ENCODE measurements at places on chromosomes 13 and 19.
A peak's percentile ranks its signal among the peaks of the same experiment; 100 is the strongest.

- DNase-seq, result peak; percentile 43
Observed at GRCh38 chr13:36072152-36072935, 58.8 kb downstream of the DCLK1 start.

GRCh38 chr13:100131863-100132574 is 43.1 kb downstream of the PCCA start:
- DNase-seq, result no peak

DNA sequence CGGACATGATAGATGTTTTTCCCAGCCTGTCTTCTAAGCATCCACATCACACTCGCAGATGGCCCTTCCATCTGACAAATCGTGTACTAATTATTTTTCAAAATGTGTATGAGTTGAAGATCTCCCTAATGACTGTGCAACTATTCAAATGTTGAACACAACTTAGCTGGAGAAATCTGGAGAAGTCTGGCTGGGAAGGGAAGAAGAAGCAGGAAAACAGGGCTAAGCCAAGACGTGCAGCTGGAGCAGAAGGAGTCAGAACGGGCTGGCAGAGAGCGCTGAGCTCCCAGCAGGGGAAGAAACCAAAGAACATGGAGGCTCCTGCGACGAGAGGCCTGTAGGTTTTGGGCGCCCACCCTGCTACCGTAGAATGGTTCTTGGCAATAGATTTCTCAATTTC is 13.2 kb upstream of the LATS2 start:
- peak; percentile 93 for DNase-seq

DNA sequence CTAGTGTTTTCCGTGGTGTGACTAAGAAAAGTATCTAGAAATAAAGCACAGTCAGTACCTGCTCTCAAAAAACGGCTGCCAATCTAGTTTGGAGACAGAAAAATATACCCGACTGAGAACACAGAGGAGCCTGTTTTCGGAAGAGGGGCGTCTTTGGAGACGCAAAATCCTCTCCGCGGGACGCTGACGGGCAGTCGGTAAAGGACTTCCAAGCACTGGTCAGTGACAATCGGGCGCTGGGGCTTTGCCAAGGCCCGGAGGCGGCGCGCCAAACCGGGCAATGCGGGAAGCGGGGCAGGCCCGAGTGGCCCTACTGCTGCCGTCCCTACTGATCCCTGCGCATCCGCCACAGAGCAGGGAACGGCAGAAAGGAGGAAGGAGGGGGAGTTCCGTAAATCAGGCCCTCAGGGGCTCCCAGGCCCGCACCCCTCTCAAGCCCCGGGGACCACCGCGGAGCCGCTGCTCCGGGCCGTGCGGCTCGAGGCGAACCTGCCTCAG is 588 bp upstream of the DPY19L3 start:
- peak; percentile 67 for DNase-seq

GRCh38 chr19:47020992-47021496 is 1.4 kb downstream of the NPAS1 start:
- no peak for DNase-seq

DNA sequence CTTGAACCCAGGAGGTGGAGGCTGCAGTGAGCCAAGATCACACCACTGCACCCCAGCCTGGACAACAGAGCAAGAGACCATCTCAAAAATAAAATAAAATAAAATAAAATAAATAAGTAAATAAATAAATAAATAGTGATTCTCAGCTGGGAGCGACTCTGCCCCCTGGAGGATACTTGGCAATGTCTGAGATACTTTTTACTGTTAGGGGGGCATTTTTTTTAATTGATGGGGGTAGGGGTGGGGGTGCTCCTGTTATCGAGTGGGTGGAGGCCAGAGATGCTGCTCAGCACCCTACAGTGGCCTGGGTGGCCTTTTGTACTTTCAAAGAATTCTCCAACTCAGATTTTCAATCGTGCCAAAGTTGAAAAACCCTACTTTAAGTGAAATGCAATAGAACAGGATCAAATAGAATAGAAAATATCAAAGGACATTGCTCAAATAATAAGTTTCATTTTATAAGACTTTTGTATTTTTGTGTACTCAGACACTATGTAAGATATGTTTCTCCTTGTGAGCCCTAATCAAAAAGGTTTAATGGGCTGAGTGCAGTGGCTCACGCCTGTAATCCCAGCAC is 7.1 kb upstream of the CLPP start:
- no peak for DNase-seq

DNA sequence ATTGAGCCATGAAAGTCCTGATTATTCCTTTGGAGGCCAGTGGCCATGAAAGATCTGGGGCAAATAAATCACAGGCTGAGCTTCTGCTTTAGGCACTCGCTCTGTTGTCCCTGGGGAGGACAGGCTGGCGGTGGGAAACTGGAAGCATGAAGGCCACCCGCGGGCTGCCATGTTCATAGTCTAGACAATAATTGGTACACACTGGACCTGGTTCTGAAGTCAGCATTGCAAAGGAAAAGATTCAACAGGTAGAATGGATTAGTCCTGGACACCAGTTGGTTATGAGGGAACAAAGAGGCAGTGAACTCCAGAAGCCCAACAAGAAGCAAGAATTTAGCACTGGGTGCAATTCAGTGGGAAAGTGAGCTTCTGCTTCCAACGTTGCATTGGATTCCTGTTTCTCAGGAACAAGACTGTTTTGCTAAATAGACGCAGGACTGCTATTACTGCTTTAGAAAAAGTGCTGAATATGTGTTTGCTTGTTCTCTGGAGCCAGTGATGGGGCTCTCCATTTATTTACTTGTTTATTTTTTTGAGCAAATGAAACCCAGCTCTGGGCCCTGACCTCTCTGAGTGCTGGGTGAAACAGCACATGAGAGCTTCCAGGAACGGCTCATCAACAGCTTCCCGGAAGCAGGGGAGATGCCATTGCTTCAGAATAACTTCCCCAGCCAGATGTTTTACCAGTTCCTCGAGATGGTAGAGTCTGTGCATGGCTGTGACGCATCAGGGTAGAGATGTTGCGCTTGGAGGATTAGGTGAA is 336.4 kb downstream of the ZNF536 start:
- DNase-seq, result no peak

GRCh38 chr19:48325265-48325910 is at the start of gene EMP3:
Gene EMP3, plus strand, starts transcription at chr19:48325552. Its CDS starts 1,293 bp downstream, at chr19:48326845.
- DNase-seq, result peak; percentile 98

- peak; percentile 38 for DNase-seq
Observed at GRCh38 chr19:41265395-41266153, 1.4 kb downstream of the HNRNPUL1 start.

- no peak for DNase-seq
Observed at GRCh38 chr13:82898586-82898985, 983.7 kb downstream of the SLITRK1 start.

GRCh38 chr13:35838356-35838755 is 292.8 kb downstream of the DCLK1 start:
- DNase-seq, result peak; percentile 44

- no peak for DNase-seq
Observed at GRCh38 chr13:49859560-49859959, 67.1 kb upstream of the KPNA3 start.

- no peak for DNase-seq
Observed at GRCh38 chr13:112880976-112881540, 88.0 kb upstream of the MCF2L start.

DNA sequence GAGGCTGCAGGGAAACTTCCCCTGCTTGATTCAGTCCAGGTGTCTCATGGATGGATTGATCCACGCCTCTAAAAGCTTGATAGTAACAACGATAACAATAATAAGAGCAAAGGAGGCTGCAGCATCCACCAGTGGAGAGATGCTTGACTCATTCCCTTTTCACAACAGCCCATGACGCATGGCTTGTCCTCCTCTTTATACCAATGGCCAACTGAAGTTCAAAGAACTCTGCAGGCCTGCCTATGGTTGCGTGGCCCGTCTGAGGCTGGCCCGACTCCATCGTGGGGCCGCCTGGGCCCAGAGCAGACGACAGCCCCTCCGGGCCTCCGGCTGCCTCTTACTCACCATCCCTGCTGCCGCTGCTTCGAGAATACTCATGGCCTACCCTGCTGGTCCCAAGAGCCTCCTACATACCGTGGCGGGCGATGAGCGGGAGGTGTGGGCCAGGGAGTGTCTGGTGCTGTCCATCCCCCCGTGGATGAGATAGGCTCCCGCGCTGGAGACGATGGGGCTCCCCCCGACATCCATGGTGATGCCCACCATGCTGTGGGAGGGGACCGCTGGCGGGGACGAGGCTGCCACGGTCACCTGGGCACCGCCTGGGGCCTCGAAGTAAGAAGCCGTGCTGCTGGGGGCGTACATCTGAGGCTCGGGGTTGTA is 61.8 kb upstream of the RANBP3 start:
- no peak for DNase-seq

DNA sequence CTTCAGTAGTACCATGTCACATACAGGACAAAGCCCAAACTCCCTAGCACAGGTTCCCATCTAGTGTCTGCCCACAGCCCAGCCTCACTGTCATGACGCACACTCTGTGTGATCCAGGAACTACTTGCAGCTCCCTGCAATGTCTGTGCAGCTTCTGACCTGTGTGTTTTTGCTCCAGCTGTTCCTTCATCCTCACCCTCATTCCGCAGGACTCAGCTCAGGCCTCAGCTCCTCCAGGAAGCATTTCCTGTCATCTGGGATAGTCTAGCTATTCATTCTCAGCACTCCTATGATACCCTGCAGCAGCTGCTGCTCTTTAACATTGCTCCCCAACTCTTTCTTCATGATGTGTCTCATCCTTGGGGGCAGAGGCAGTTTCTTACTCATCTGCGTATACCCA is 56.1 kb downstream of the ENOX1 start:
- DNase-seq, result peak; percentile 81

GRCh38 chr19:17075864-17076542 is 426 bp downstream of the MYO9B start:
- DNase-seq, result peak; percentile 63

GRCh38 chr19:10852941-10853340 is 4.7 kb downstream of the C19orf38 start:
- no peak for DNase-seq

Measured in muscle of leg (tissue), 16 donors.